ENCODE measurements at places on chromosomes 6 and 20.
A peak's percentile ranks its signal among the peaks of the same experiment; 100 is the strongest.

DNA sequence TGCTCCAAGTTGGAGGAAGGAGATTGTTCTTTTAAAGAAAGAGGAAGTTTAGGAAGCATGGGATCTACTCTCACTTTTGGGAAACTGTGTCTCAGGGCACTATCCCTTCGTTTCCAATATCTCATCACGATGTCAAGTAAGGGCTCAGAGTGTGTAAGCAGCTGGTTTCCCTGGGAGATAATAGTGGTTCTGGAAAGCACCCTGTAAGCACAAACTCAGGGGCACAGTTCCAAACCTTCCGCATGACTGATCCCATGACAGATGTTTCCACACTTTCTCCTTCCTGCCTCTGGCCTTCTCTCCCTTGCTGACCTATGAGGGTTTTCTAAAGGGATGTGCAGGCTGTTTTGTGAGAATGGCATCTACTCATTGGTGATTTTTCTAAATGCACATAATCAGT lies 33.9 kb downstream of the ADTRP start:
- no peak for DNase-seq

DNA sequence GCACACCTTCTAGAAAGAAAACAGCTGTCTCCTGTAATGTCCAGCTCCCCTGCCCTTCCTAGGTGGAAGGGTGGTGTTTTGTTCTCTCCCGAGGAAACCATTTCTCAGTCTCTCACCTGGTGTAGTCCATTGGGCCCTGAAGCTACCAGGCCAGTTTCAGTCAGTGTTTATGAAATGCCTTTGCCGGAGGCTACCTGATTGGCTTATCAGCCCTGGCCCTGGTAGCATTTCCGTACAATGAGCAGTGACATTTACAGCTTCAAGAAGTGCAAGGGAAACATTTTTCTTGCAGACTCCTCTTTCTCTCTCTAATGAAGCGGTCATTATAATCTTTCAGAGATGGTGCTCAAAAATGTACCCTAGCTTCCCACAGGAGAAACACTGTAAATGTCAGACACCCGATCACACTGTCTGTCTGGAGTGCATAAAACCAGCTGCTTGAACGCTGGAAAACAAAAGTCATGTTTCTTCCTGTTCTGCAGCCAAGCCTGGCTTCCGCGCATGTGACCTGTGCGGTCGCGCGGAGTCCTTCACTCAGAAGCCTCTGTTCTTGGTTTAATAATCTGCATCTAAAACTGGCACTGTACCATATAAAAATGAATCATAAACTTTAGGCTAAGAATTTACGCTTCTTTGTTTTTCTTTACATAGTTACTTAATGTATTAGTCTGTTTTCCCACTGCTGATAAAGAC lies 28.4 kb upstream of the SAYSD1 start:
- DNase-seq: no peak

DNA sequence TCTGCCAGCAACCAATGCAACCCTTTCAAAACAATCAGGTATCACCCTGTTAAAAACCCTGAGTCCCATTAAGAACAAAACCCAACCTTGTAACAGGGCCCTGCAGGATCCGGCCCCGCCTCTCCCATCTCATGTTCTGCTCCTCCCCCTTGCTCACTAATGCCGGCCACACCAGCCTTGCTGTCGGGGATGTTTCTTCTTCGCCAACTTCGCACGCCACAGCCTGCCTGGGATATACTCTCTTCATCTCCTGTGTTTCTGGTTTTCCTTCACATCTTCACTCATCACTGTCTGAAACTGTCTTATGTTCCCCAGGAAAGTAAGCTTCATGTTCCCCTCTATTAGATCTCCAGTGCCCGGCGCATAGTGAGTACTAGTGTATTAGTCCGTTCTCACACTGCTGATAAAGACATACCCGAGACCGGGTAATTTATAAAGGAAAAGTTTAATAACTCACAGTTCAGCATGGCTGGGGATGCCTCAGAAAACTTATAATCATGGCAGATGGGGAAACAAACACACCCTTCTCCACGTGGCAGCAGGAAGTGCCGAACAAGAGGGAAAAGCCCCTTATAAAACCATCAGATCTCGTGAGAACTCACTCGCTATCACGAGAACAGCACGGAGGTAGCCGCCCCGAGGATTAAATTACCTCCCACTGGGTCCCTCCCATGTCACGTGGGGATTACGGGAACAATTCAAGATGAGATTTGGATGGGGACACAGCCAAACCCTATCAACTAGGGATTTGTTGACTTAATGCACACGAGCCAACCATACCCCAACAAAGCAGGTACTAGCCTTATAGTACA lies 5.1 kb downstream of the TP53RK start:
- no peak for DNase-seq

- DNase-seq: no peak
Measured at GRCh38 chr6:39059496-39060310, 11.1 kb downstream of the GLP1R start.

- DNase-seq: no peak
Measured at GRCh38 chr6:168393126-168393870, 47.7 kb upstream of the SMOC2 start.

DNA sequence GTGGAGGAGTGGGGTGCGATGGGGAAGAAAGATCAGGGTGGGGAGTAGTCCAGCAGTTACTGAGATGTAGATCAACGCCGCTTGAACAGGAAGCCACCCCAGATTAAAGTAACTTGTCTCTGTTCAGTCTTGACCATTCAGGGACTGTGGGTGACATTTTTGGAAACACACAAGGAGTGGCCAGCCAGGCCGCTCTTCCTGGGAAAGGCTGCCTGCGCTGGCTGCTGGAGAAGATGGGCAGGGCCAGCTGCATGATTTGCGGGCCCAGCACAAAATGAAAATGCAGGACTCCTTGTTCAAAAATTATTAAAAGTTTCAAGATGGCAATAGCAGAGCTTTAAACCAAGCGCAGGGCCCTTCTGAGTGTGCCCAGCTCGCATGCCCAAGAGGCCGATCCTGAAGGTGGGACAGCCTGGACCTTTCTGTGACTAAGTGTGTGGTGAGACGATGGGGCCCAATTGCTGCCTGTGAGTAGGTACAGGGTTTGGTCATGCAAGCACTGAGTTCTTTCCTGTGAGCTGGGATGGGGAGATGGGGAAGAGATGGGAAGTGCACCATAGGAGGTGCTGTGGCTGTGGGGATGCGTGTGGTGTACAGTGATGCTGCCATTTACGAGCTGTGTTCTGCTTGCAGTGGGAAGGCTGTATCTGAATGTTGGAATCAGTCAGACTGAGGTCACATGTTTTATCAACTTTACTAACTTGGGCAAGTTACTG lies 51.3 kb downstream of the DAAM2 start:
- DNase-seq: no peak

- no peak for DNase-seq
Measured at GRCh38 chr6:114280239-114280982, 62.4 kb downstream of the HS3ST5 start.

GRCh38 chr6:159974932-159975331 lies 6.0 kb downstream of the IGF2R start:
- DNase-seq: no peak

DNA sequence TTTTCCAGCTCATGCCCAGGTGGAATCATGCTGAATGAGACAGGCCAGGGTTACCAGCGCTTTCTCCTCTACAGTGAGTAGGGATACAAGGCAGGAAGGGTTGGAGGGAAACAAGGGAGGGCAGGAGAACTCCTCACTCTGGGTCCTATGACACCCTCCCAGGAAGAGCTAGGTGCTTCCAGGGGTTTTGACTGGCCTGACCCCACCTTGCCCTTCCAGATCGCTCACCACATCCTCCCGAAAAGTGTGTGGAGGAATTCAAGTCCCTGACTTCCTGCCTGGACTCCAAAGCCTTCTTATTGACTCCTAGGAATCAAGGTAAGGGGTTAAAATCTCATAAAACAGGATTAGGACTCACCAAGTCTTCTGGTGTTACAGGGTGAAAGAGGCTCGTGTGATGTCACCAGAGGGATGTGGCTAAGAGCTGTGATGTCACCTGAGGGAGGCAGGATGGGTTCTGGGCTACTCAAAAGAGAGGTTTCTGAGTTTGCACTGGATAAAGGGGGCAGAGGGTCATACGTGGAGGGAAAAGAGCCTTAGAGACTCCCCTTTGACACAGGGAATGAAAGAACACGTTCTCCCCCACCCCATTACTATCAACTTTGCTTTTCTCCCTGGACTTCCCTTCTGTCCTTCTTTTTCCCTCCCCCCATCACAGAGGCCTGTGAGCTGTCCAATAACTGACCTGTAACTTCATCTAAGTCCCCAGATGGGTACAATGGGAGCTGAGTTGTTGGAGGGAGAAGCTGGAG lies 1.9 kb downstream of the APOM start:
- no peak for DNase-seq

DNA sequence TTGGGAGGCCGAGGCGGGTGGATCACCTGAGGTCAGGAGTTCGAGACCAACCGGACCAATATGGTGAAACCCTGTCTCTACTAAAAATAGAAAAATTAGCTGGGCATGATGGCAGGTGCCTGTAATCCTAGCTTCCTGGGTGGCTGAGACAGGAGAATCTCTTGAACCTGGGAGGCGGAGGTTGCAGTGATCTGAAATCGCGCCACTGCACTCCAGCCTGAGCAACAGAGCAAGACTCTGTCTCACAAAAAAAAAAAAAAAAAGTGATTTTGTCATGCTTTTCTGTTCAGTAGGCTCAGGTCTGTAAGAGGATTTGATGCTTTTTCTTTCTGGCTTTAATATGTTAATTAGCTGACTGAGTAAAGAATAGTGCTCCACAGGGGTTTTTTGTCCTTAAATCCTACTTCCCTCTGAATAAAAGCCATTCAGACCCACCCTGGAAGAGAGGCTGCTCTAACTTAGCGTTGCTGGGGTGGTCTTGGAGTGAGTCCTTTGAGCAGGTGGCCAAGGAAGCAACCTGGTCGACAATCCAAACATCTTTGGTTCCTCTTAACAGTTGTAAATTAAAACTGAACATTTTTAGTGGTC lies 19.0 kb downstream of the MCM8 start:
- no peak for DNase-seq

DNA sequence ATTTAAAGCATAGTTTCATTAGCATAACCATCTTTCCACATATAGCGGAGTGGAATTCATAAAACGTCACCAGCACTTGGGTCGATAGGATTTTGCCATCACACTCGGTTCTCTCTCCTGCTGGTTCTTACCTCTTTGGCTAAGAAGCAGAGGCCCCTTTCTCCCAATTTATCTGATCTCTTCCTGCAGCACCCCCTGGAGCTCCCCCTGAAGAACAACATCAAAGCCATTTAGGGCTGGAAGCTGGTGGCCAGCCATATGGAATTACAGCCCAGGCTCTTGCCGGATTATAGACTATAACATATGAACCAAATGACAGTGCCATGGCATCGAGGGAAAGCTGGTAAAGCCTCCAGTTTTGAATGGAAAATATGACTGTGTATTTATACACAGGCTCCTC lies 6.4 kb upstream of the KIF6 start:
- no peak for DNase-seq

DNA sequence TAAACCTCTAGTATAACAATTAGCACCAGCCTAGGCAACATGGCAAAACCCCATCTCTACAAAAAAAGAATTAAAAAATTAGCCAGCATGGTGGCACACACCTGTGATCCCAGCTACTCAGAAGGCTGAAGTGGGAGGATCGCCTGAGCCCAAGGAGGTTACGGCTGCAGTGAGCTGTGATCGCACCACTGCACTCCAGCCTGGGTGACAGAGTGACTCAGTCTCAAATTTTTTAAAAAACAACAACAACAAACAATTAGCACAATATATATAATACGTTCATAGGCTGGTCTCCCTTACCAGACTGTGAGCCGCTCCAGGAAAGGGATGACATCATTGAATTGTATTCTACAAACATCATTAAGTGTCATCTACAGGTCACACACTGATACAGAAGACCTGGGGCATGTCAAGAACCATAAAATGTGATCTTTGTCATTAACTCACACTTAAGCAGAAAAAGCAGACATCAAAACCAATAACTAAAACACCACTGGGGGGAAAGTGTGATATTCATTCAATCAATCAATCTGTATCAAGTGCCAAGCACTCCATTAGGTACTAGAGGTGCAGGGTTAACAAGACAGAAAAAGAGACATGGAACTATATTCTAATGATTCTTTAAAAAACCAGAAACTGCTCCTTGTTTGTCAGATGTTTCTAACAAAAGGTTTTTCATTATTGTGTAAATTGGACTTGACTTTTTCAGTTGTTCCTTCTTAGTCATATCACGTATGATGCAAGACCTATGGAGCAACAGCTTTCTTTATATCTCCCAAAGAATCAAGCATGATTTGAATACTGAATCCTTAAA lies 17.8 kb downstream of the MAP3K5 start:
- no peak for DNase-seq

GRCh38 chr20:25247000-25247517 lies 826 bp upstream of the PYGB start:
- no peak for DNase-seq

- DNase-seq: no peak
Measured at GRCh38 chr6:107179004-107179403, 63.7 kb upstream of the BEND3 start.

DNA sequence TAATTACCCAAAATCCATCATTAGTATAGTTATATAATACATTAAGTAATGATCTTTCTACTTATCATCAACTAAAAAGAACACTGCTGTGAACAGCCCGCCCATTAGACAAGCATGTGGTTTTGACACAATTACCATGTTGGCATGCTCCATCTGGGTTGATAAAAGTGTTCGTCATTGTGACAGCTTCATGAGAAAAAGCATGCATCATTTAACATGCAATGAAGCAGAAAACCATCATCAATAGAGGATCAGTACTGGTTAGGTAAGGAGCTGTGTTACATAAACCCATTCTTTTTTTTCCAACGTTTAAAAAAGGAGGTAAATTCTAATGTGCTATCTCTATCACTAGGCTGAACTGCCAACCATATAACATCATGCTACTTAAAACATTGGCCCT lies 101.9 kb downstream of the EPB41L2 start:
- no peak for DNase-seq

- DNase-seq: peak; percentile 21
Measured at GRCh38 chr20:24389686-24390085, 79.7 kb upstream of the SYNDIG1 start.

DNA sequence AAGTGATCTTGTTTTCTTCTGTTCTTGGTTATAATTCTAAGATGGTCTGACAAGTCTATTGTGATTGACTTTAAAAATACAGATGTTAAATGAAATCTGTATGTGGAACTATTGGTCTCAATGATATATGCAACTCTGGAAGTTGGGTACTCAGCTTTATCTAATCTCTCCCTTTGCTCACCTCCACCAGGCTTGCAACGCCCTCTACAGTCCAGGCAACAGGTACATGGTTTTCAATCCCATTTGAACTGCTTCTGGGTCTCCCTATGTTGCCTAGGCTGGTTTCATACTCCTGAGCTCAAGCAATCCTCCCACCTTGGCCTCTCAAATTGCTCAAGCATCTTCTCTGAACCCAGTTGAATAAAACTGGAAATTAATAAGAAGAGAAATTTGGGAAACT lies 25.6 kb upstream of the HLA-DQB1 start:
- peak; percentile 30 for DNase-seq

- no peak for DNase-seq
Measured at GRCh38 chr6:138500045-138500665, 861 bp upstream of the NHSL1 start.

DNA sequence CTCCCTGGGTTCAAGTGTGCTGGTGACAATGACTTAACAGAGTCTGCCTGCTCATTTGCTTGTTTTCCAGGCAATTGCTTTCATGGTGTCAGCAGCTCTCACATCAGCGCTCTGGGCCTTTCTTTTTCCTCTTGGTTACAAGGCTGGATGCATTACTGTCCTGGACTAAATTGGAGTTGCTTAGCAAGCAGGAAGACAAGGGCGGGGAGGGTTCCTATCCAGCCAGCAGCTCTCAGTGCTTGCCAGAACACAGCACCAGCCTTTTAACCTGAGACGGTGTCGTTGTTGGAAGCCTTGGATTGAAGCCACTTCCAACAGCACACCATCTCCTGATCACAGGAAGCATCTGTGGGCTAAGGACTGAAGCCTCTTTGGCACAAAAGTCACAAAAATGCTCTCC lies 606.9 kb downstream of the CDH26 start:
- DNase-seq: no peak

GRCh38 chr6:34688956-34689355 lies 7.6 kb downstream of the ILRUN start:
- DNase-seq: no peak
